ENCODE measurements at places on chromosomes 3 and 15.

DNA sequence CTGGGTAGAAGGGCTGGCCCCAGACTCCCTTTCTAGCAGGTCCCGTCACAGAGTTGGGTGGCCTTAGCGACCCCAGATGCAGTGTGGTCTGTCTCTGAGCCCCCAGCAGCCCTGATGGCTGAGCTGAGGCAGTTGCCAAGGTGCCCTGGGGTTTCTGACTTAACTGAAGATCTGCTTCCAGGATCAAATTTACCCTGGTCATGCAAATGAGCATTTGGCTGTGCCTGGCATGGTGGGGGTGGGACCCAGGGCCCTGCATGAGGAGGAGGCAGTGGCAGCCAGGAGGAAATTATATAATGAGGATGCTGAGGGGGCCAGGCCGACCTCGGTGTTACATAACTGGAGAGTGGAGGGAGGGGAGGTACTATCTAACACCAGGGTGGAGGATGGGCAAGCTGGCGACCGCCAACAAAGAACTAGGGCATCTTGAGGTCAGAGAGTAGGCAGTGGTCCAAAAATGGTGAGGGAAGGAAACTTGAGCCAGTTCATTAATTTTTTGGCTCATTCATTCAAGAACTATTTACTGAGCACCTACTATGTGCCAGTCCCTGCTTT, 16.4 kb downstream of the PLEKHO2 start:
- DNase-seq: no peak

DNA sequence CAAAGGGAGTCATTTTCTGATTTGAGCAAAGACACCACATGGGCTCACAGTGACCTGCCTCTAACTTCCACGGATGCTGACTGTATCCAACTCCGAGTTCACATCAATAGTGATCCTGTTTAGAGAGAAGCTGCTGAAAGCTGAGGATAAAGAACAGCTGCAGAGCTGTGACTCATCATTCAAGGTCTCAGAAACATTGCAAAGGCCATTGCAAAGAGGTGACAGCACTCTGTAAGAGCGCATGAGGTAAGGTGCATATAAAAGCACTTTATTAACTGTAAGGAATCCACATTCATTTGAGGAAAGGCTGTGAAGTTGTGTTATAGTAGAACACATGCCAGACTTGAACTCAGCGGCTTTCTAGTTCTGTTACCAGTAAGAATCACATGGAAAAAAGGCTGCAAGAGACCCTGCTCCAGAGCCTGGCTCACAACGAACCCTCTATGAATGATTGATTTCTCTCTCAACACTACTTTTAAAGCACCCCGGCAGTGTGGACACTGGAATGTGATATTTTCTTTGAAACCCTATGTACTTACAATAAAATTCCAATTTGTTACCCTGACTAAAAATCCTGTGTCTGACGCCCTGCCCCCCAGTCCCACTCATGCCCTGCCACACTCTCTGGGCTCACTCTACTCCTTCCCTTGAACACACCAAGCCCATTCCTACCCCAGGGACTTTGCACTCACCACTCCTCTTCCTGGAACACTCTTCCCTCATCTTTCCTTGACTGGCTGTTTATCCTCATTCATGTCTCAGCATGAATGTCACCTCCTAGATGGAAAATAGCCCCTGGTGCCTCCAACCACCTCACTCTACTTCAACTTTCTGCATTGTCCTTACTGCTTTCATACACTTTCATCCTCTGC, 111.2 kb downstream of the LSM3 start:
- no peak for DNase-seq

- no peak for DNase-seq
Observed at GRCh38 chr15:59303136-59303535, 69.5 kb downstream of the MYO1E start.

DNA sequence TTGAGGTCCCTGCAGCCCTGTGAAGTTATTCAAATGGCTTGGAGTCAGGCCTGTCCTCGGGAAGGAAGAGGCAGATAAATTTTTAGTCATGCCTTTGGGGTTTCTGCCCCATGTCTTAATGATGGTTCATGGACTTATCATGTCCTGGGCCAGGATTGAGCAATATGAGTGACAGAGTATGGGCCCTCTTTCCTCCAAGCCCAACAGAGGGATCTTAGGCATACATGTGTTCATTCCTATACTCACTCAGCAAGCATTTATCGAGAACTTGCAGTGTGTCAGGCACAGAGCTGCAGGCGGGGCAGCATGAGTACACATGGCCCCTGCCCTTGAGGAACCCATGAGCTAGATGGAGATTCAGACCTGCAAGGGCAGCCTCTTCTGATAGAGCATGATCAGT, 6.2 kb downstream of the ESYT3 start:
- no peak for DNase-seq

- no peak for DNase-seq
Observed at GRCh38 chr3:197394464-197395321, 96.3 kb upstream of the DLG1 start.

DNA sequence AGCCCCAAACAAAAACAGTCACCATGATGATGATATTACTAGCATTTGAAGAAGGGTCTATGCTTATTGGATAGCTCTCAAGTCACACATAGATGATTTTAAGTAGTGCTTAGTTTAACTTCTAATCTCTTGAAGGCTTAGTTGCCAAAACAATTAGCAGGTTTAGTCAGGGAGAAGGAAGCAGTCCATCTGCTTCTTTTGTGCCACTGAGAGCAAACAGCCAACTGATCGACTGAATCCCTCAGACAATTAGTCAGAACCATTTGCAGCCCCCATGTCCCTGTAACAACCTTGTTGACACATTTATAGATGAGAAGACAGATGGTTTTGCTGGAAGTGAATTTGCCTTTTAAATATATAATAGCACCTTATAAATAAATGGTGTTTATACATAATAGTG, 585.1 kb upstream of the SUCLG2 start:
- DNase-seq: no peak

Data from frontal cortex (tissue), 4 donors.